HFF-Myc (cell line): ENCODE measurements at places on chromosomes 1 and 21.

- DNase-seq: no peak
These were observed 839.1 kb upstream of the ADGRL2 start for GRCh38 chr1:80961464-80962190.

DNA sequence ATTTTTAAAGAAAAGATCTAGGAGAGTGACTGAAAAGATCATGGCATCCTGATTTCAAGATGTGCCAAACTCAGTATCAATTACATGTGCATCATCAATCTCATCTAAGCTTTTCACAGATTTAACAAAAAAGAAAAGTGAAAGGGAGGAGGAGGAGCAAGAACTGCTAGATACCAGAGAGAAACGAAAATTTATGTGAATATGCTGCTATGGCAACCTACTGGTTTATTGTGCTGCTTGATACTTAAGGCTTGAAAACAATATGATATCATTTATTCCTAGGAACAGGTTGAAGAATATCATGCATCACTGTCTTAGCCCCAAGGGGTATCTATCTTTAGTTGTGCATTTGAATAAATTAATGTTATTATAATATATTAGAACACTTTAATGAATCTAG is 518.5 kb upstream of the ZRANB2 start:
- no peak for DNase-seq

DNA sequence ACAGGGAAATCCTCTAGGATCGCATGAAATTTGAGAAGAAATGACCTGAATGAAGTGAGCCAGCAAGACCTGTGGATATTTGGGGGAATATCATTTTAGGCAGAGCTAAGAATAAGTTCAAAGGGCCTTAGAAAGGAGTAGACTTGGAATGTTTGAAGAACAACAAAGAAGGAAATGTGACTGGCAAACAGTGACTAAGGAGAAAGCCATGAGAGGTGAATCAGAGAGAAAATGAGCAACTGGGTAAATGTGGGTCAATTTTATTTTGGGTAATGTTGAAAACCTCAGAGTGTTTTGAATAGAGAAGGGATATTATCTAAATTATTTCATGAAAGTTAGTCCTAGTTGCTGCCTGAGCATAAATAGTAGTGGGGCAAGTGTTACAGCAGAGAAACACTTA is 672.8 kb downstream of the LMO4 start:
- DNase-seq: no peak

DNA sequence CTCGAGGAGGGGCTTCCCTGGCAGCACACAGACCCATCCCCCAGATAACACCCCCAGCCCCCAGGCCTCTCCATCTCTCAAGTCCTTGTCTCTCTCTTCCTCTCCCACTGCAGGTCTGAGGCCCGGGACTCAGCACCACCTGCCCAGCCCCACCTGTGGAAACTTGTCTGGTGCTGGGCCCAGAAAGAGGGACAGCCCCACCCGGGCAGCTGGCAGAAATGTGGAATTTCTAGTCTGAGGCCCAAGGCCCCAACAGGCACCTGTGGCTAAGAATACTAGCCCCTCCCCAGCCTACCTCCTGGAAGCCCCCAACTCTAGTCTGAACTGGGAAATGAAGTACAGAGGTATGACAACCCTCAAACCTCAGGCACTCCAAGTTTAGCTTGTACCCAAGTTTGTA is 15.4 kb downstream of the TTC39A start:
- no peak for DNase-seq

GRCh38 chr1:46517010-46517600 is 27.5 kb downstream of the DMBX1 start:
- no peak for DNase-seq

DNA sequence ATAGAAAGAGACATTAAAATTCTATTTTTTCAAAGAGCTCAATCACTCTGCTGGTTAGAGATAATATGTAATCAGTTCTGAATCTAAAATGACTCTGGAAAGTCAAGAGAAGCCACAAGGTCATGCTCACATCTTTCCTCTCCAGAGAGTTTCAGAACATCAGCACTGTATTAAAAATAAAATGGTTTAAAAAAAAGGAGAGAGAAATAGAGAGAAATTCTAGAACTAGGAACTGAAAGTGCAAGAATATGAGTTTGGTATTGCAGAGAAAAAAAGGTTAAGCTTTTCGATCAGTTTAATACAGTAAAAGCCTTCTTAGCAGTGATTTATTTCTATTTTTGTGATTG is 44.0 kb upstream of the DIPK1A start:
- no peak for DNase-seq

DNA sequence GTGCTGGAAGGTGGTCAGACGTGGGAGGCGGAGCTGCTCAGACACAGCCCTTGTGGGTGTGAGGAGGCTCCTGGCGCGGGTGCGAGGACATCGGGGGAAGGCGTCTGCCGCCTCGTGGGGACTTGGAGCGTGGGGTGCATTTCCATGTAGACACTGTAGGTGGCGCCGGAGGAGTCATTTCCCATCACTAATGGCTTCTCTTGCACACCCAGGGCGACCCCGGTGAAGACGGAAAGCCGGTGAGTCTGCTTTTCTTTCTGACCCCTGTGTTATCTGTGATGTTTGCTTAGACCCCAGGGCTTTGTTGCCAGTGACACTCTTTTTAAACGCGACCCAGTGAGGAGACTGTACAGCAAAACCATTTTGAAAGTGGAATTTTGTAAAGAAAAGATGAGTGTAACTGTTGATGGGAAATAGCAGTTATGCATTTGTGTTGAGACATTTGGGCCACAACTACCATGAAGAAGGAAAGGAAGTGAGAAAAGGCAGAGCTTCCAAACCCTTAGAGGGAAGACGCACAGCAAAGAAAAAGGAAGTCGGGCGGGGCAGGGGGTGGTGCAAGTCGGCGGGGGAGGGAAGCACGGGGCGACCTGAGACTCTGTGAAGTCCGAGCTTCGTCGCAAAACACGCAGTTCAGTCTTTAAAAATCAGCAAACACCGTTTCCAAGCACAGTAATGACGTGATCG is 64.0 kb downstream of the SLC19A1 start:
- DNase-seq: no peak

- no peak for DNase-seq
These were observed at the start of gene CELF3 for GRCh38 chr1:151716771-151717631. Gene CELF3 (minus strand): TSS chr1:151716803. CDS start chr1:151716020, 783 bp downstream.

DNA sequence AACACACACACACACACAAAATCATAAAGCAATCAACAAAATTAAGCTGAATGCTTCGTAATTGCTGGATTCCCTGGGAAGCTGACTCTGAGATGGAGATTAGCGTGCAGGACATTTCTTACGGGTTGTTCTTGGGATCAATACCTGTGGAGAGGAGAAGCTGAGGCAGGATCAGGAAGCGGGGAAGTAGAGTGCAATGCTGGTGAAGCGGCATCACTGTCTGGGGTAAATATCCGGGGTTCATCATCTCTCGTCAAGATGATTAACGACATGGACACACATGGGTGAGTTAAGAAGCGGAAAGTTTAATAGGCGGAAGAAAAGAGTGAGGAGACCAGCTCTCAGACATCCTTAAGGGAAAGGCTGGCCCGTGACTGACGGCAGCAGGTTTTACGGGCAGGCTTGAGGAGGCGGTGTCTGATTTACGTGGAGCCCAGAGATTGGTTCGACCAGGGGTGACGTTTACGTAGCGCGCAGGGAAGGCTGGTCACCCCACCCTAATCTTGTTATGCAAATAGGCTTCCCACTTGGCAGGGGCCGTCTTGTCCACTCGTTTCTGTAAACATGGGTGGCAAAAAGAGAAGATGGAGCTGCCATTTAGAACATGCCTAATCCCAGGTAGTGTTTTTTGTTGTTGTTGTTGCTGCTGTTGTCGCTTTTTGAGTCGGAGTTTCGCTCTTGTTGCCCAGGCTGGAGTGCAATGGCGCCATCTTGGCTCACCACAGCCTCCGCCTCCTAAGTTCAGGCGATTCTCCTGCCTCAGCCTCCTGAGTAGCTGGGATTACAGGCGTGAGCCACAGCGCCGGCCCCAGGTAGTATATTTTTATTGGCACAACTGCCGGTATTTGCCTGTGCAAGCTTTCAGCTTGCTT is 135.6 kb upstream of the KCNJ15 start:
- no peak for DNase-seq

GRCh38 chr21:41836166-41837015 is 42.8 kb downstream of the PRDM15 start:
- no peak for DNase-seq

DNA sequence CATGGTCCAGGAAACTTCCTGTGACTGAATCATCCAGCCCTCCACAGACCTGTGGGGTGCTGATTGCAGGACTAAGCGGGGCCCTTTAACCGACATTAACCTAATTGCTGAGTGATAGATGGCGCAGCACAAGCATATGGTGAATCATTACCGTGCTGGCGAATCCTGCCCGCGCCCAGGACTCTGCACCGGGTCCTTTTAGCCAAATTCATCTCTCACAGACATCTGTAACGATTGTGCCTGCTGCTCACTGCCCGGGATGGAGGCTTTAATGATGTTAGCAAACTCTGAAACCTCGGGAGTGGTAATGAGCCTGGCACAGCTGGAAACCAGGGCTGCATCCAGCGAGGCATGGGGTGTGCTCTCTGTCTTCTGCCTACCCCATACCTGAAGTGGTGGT is 147.3 kb upstream of the CD34 start:
- no peak for DNase-seq

DNA sequence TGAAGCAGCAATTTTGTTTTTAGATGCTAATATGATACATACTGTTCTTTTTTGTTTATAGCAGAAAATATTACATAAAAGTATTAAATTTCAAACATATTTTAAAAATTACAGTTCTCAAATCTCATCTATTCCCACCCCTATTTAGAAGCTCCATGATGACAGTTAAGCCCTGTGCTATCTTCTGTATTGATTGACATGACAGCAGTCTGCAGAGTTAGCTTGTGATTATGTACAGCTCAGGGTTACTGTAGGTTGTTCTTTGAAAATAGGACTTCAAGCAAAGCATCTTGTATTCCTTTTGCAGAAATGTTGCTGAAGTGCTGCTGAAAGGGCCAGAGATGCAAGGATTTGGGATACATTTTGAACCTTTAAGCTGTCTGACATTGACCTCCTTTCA is 8.2 kb downstream of the GPSM2 start:
- no peak for DNase-seq

DNA sequence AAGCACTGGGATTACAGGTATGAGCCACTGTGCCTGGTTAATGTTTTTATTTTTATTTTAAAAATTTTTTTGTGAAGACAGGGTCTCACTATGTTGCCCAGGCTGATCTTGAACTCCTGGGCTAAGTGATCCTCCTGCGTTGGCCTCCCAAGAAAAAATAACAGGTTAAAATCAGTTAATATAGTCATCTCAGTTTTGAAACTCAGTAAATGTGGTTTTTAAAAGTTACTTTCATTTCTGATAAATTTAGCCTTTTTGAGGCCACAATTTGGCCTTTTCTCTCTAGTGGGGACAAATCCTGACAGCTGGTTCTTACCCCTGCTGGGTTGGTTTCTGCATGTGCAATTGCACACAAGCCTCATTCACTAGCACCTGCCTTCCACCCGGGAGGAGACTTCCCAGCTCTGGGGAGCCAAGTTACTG is 13.3 kb downstream of the PMF1 start:
- DNase-seq: no peak

DNA sequence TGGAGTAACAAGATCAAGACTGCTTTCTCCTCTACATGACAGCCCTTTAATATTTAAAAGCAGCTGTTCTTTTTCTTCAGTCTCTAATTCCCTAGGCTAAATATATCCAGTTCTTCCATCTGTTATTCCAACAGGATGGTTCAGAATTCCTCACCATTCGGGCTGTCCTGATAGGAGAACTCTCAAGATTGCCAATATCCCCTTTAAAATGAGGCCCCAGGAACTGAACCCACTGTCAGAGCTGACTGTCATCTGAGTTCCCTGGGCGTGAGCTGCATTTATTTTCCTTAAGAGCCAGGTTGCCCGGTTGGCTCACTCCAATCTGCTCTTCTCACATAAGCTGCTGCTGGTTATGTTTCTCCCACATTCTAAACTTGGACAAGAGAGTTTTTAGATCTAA is 177.6 kb downstream of the MIS18A start:
- no peak for DNase-seq

DNA sequence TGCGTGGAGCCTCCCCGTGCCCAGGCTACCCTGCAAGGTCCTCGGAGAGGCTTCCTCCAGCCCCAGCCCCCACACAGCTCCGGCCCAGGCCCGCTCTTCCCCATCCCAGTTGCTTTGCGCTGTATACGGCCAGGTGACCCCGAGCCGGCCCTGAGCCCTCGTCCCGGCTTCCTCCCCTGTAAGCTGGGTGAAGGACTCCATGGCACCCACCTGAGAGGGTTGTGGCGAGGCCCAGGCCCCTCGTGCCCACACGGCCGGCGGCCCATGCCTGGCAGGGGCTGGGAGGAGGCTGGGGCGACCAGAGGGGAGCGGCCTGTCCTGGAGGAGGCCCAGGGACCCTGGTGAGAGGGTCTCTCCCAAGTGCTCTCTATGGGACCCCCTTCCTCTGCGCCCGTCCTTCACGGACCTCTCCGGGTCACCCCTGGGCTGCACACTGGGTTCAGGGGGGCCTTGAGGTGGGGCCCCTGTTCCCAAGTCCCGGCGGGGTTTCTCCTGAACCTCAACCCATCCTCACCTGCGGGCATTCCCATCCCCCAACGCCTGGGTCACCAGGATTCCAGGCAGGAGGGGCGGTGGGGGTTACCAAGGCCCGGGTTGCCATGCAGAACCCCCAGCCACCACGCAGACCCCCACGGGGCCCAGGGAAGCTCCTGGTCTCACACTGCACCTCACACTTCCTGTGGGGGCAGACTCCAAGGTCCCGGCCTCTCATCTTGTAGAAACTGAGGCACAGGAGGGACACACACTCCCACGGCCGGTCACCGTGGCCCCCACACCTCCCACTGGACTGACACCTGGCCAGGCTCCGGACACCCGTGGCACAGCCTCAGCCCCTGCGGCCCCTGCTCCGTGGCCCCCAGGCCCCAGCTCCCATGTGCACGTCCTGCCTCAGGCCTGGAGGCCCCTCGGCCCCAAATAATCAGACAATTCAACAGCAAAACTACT is 25.2 kb downstream of the COL6A1 start:
- no peak for DNase-seq

DNA sequence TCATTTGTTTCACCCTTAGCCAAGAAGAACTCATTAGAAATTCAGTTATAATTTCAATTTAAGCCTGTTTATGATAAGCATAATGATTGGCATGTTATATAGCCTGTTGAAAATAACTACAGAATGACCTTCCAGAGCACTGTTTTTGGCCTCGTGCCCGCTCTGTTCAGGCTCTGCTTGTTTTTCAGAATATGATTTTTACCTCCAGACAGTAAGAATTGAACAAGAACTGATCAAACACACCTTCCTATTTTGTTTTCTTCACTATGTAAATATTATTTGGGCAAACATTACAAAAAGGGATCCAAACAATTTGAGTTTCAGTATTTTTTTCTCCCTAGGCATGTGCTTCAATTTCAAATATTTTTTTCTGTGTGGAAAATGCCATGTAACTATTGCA is 48.1 kb upstream of the ANGPTL1 start:
- no peak for DNase-seq

GRCh38 chr1:76352741-76353435 is 278.3 kb downstream of the ST6GALNAC3 start:
- DNase-seq: no peak
